Aorta (tissue), 5 donors: ENCODE measurements at places on chromosomes 4 and X. TPM values are rescaled to one million over a fixed set of nuclear protein-coding genes. Genes with fewer than 3 reads are reported as not detected.

LRAT gene
- not detected for total RNA-seq

KCNIP4 gene
- not detected for total RNA-seq

DNA sequence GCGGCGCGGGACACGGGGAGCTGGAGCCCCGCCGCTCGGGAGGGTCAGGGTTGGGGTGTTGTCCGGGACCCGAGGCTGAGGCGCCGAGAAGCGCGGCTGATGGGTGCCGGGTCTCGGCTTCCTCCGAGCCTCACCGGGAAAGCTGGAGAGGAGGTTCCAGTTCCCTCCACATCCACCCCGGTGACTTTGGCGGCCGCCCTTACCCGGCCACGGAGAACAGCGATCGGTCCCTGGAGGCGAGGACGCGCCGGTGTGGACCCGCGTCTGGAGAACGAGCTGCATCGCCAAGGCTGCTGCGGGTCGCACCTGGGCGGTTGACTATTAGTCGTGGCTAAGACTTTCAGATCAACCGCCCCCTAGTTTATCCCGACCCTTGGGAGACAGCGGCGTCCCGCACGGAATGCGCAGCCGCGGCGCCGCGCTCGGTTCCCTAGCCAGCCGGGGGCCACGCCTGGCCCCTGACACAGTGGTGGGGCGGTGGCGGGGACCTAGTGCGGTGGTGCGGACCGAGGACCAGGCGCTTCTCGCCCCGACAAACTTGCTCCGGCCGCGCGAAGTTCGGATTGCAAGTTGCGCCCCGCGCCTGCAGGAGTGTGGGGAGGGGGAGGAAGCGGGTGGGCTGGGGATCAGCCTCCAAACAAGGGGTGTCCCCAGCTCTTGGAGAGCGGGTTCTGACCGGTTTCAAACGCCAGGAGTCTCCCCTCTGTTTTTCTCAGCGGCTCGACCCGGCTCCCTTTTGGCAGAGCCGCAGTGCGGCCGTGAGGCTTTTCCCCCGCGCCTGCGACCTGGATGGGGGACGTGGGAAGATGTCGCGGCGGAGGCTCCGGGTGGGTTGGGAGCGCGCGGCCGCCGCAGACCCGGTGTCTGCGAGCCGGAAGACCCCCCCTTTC, 568 bp downstream of the FHDC1 start:
- peak; percentile 56 for DNase-seq

GRCh38 chr4:80240976-80241375, 25.5 kb upstream of the FGF5 start:
- DNase-seq, result no peak

- DNase-seq, result no peak
Observed at GRCh38 chrX:31271615-31272471, 200.0 kb upstream of the FTHL17 start.
